Hematopoietic multipotent progenitor cell treated with erythropoietin and hydrocortisone succinate and interleukin-3 and kit ligand, for 4 days (in vitro differentiated cells): ENCODE measurements at places on chromosomes 7 and 10.

- DNase-seq, result no peak
Observed at GRCh38 chr7:2812114-2812487, 32.0 kb downstream of the GNA12 start.

DNA sequence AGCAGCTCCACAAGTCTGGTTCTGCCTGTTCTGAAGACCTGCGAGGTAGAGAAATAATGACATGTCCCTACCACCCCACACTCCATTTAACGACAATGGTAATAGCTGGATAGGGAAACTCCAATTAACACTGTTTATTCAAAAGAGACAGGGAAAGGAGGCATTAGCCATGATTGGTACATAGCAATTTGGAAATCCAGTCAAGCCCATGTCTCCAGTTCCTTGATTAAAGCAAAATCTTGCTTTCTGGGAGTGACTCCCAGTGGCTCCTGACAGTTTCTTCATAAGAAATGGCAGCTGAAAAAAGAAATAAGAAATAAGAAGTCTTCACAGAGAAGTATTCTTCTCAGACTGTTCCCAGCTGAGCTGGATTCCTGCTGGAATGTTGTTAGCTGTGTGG is 140.7 kb upstream of the LYZL2 start:
- DNase-seq, result no peak

GRCh38 chr10:76051007-76051936 is 619.8 kb downstream of the LRMDA start:
- DNase-seq, result no peak

DNA sequence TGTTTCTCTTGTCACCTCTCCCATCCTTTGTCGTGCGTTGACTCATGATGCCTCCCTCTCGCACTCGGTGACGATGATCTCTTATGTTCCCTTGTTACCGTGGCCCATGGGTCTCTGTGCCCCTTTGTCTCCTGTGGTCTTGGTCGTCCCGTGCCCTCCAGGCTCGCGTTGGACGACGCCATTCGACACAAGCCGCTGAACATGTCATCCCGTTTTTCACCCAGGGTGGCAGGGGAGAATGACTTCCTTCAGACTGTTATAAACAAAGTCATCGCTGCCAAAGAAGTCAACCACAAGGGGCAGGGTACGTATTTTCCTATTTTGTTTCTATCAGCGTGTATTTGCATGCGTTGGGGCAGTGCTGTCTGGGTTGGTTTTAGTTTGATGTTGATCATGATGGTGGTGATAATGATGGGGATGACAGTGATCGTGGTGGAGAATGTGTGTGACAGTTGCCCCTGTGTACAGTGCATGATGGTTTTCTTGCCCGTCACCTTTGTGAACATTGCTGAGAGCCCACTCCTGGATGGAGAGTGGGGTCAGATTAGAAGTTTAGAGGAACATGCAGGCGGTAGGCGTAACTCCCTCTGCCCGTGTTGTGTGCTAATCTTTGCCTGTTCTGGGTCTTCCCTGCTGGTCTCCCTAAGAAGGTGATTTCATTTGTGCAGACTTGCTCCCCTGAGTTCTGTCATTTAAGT is 107.0 kb downstream of the DOCK1 start:
- DNase-seq, result peak; percentile 24

DNA sequence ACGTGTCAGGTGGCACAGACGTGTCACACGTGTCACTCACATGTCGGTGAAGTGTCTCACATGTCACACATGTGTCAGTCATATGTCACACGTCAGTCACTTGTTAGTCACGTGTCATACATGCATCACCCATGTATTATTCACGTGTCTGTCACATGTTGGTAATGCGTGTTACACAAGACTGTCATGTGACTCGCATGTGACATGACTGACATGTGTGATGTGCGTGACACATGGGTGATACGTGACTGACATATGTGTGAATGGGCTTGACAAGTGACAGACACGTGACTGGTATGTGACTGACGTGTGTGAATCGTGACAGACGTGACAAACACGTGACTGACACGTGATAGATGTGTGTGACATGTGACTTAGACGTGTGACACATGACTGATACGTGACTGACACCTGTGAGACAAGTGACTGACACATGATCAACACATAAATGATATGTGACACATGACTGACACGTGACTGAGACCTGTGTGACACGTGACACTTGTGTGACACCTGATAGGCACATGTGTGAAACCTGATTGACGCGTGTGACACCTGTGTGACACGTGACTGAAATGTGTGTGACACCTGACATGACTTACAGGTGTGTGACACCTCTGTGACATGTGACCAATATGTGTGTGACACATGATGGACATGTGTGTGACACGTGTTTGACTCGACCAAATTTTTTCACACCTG is 56.1 kb downstream of the ZNF92 start:
- DNase-seq, result no peak

DNA sequence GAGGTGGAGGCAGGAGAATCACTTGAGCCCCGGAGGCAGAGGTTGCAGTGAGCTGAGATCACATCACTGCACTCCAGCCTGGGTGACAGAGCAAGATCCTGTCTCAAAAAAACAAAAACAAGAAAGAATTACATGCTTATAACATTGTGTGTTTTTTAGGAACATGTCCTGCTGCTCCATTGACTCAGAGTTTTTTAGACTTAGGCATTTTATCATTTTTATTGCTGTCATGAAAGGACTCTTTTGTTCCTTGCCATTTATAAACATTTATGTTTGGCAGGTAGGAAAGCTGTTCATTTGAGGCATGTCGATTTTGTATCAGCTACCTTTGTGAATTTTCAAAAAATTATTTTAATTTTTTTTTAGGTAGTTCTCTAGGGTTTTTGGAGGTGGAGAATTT is 20.3 kb downstream of the COL26A1 start:
- no peak for DNase-seq

DNA sequence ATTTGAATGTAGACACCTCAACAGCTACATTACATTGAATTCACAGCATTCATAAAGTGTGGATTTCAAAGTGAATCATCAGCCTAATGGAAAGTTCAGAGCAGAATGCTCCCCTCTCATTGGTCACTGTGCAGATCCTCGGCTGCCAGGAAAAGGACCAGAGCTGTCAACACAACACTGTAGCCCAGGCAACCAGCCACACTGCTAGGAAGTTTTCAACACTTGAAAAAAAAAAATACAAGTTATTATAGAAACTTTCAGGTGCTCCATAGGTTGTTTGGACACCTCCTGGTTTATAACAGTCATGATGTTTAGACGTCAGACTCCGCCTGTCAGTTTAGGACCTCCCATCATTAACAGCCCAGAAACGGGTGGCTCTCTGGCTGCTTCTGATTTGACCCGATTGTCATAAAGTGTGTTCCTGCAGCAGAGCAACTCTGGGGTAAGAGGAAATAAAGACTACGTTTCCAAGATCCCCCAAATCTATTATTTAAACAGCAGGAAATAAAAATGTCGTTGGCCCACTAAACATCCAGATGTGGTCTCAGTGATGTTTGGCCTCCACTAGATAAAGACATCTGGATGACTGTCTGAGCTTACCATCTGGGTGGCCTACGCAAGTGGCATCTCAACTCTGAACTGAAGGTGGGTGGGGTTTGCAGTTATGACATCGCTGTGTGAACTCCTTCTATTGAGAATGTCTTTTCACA is 117.4 kb downstream of the CABCOCO1 start:
- peak; percentile 96 for DNase-seq

DNA sequence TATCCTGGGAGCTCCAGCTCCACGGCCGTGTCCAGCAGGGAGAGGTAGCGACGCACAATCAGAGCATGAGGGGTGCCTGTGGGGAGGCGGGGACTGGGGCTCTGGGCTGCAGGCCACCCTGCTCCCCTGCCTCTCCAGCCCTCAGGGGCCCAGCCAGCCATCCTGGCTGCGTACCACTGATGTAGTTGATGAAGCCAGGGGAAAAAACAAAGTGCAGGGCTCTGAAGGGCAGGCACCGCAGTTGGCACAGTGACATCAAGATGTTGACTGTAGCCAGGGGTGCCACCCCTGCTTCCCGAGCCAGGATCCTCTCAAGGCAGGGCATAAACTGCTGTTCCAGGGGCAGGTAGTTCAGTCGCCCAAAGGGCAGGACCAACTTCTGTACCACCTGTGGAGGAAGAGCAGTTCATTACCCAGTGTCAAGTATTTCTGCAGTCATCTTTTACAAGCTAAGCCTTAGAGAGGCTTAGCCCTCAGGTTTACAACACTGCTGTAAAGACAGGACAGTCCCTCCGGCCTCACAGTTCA is 2.8 kb downstream of the FASTK start:
- no peak for DNase-seq

DNA sequence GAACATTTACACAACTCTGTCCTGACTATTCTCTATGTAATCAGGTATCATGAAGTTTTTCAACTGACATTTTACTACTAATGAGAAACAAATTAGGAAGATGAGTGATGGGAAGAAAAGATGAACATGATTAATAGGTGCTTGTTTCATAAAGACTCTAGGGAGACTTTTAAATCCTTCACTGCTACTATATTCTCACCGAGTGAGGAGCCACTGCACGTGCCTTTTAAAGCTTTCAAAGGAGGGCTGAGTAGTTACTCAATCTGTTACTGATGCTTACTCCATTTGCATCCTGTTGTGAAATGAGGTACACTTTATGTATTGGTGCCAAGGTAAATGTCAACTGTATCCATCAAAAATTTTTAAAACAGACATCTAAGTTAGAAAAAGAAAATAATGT is 1.3 kb upstream of the COMMD3 start:
- DNase-seq, result peak; percentile 63

GRCh38 chr10:84310470-84310869 is 17.9 kb upstream of the CCSER2 start:
- DNase-seq, result peak; percentile 12
